ENCODE measurements at places on chromosomes 11 and 22.

GRCh38 chr11:94873916-94874540 is 99.3 kb downstream of the CWC15 start:
- H3K27ac ChIP-seq, result no peak overlapping the region
- no peak overlapping the region for H3K4me3 ChIP-seq
- H3K27me3 ChIP-seq, result no peaks in the 10 kb centered on the region
- peaks cover 28% of the 10 kb centered on the region for H3K4me1 ChIP-seq
- no peak for DNase-seq
- H3K36me3 ChIP-seq, result peaks cover 24% of the 10 kb centered on the region

GRCh38 chr11:95426823-95427462 is 195.9 kb upstream of the SESN3 start:
- no peaks in the 10 kb centered on the region for H3K27me3 ChIP-seq
- H3K36me3 ChIP-seq, result no peaks in the 10 kb centered on the region
- no peaks in the 10 kb centered on the region for H3K4me1 ChIP-seq
- H3K4me3 ChIP-seq, result no peak overlapping the region

- no peaks in the 10 kb centered on the region for H3K36me3 ChIP-seq
- no peaks in the 10 kb centered on the region for H3K4me1 ChIP-seq
- H3K27ac ChIP-seq, result no peak overlapping the region
- no peaks in the 10 kb centered on the region for H3K27me3 ChIP-seq
Observed at GRCh38 chr11:84089072-84090057, 803.2 kb upstream of the CCDC90B start.

DNA sequence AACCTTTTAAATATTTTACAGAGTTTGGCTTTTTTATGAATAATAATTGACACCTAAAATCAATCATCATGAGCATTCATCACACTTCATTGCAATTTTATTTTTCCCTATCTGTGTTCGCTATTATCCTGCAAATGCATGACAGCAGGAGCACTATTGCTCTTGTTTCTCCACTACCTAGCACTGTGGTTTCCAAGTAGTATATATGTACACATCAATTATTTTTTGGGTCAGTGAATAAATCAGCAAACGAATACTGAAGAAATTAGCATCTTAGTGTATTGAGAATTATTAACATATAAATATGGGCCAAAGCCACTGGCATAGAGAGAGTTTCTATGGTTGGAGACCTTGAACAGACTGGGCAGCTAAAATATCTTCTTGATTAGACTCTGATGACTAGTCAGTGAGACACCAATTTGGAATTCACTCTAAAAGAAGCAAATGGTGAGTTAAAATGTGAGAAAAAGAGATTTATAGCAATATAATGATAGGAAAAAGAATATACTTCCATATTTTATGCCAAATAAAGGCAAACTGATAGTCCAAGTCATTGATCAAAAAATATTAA is 731.1 kb upstream of the LUZP2 start:
- no peak for DNase-seq
- H3K27ac ChIP-seq, result no peak overlapping the region
- H3K4me3 ChIP-seq, result no peak overlapping the region
- no peaks in the 10 kb centered on the region for H3K4me1 ChIP-seq

GRCh38 chr11:123062158-123062891 is 389 bp upstream of the HSPA8 start:
- peak overlapping the region; percentile 100 for H3K27ac ChIP-seq
- H3K36me3 ChIP-seq, result peaks cover 38% of the 10 kb centered on the region
- peak overlapping the region; percentile 94 for H3K4me3 ChIP-seq
- H3K4me1 ChIP-seq, result peaks cover 64% of the 10 kb centered on the region
- peak; percentile 100 for DNase-seq
- H3K27me3 ChIP-seq, result no peaks in the 10 kb centered on the region

DNA sequence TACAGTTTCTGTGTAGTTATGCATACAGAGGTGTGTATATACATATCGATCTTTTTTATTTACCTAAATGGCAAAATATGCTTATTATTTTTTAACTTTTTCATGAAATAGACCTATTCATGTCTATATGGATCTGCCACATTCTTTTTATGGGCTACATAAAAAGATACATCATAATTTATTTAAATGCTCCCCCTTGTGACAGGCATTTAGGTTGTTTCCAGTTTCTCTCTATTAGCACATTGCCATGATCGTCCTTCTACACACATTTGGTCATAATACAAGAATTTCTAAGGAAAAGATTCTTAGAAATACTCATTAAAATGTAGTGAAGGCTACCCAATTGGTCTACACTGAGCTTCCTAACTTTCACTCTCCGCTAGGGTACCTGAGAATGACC is 1067.4 kb downstream of the OPCML start:
- H3K4me1 ChIP-seq, result no peaks in the 10 kb centered on the region
- no peaks in the 10 kb centered on the region for H3K36me3 ChIP-seq
- DNase-seq, result no peak
- no peaks in the 10 kb centered on the region for H3K27me3 ChIP-seq
- no peak overlapping the region for H3K4me3 ChIP-seq

DNA sequence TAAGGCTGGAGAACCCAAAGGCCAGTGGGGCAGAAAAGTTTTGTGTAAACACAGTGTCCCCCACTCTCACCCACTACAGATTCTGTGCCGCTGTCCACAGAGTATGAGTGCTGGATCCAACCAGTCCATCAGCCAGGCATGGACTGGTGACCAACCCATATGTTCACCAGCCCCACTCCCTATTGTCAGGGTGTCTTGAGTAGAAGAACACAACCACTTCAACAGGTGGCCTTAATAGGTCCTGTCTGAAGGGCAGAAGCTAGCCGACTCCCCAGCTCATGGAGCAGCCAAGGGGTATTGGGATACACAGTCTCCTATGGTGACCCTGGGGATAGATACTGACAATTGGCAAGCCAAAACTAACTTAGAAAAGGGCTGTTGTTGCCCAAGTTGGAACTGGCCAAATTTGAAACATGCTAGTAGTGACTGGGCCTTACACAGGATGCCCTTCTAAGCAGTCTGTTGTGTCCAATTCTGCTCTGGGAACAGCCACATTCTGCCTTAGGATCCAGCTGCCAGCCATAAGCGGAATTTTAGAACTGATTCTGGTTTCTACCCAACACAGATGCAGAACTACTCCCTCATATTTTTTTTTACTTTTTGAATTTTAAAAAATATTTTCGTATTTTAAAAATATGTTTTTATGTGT is 19.8 kb upstream of the PGM2L1 start:
- peak overlapping the region; percentile 40 for H3K27ac ChIP-seq
- no peak for DNase-seq

DNA sequence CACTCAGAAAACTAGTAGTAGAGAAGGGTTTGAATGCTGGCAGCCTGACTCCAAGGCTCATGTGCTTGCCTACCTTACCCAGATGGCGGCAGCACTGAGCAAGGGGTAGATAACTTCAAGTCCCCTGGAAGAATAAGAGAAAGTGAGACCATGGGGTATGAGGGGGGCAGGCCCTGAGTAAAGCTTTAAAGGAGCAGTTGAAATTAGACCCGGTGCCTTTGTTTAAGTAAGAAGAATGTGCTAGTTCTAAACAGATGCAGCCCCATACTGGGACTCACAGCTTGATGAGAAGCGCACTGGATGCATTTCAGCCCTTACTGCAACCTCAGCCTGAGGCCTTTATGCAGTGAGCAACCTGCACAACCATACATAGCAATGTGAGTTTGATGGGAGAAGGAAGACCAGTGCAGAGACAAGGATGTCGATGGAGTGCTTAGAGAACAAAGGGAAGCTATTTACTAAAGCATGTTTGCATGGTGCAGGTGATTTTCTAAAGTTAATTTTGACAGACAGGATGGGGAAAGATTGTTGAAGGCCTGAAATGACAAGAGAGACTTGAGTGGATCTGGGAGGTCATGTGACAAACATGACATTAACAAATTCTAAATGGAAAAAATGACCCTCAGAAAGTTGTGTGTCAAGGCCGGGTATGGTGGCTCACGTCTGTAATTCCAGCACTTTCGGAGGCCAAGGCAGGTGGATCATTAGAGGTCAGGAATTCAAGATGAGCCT is 27.1 kb upstream of the TMA7B start:
- no peak overlapping the region for H3K27ac ChIP-seq
- H3K4me1 ChIP-seq, result no peaks in the 10 kb centered on the region
- no peaks in the 10 kb centered on the region for H3K36me3 ChIP-seq
- H3K4me3 ChIP-seq, result no peak overlapping the region
- H3K27me3 ChIP-seq, result peaks cover 24% of the 10 kb centered on the region

DNA sequence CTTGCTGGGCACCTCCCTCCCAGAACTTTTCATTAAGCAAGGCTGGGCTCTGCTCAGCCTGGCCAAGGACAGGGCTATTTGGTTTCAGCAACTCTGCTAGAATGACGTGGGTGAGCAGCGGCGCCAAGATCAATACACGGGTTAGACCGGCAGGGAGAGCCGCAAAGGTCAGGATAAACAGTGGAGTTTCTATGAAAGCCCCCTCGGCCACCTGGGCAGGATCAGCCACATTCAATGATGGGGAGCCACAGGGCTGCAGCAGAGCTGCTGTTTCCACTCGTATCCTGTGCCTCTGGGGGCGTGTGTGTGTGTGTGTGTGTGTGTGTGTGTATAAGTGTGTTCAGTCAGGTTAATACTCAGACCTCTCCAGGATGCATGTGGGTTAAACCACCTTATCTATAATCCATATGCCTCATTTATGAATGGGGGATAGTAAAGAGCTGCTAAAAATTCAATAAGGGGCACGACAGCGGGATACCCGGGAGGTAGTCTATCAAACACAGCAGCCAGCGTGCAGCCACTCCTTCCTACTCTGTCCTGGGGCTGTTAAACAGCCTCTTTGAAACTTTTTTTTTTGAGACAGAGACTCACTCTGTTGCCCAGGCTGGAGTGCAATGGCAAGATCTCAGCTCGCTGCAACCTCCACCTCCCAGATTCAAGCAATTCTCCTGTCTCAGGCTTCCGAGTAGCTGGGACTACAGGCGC is 34.8 kb downstream of the MYH9 start:
- peak overlapping the region; percentile 100 for H3K27ac ChIP-seq
- peaks cover 100% of the 10 kb centered on the region for H3K4me1 ChIP-seq
- no peaks in the 10 kb centered on the region for H3K27me3 ChIP-seq
- peak; percentile 83 for DNase-seq

GRCh38 chr22:40585310-40585751 is 51.2 kb downstream of the MRTFA start:
- H3K4me1 ChIP-seq, result peaks cover 12% of the 10 kb centered on the region
- no peak for DNase-seq
- no peaks in the 10 kb centered on the region for H3K27me3 ChIP-seq
- peaks cover 18% of the 10 kb centered on the region for H3K36me3 ChIP-seq
- H3K4me3 ChIP-seq, result no peak overlapping the region

GRCh38 chr11:76903325-76903724 is 42.6 kb downstream of the ACER3 start:
- no peaks in the 10 kb centered on the region for H3K4me1 ChIP-seq
- no peak overlapping the region for H3K27ac ChIP-seq

- H3K36me3 ChIP-seq, result no peaks in the 10 kb centered on the region
- H3K4me1 ChIP-seq, result peaks cover 16% of the 10 kb centered on the region
- no peak overlapping the region for H3K4me3 ChIP-seq
Observed at GRCh38 chr11:133078591-133079404, 453.5 kb downstream of the OPCML start.

DNA sequence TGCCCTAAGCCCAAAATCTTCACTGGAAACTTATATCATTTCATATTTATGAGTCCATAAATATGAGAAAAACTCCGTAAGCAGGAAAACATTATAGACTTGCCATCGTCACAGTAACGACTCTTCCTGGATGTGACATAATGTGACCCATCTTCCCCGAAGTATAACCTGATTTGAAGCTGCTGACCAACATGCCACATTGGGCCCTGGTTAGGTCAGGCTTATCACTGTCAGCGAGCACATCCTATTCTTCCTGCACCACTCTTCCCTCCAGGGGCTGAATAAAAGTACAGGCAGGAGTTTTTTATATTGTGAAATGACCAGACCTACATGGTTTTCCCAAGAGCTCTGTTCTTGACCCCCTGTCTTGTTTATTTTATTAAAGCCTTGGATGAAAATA is 12.1 kb upstream of the BLID start:
- H3K27me3 ChIP-seq, result no peaks in the 10 kb centered on the region
- H3K4me1 ChIP-seq, result no peaks in the 10 kb centered on the region
- no peak for DNase-seq
- H3K27ac ChIP-seq, result no peak overlapping the region
- H3K4me3 ChIP-seq, result no peak overlapping the region

GRCh38 chr11:71200761-71201160 is 51.6 kb downstream of the SHANK2 start:
- H3K27ac ChIP-seq, result no peak overlapping the region
- no peaks in the 10 kb centered on the region for H3K36me3 ChIP-seq
- peaks cover 2% of the 10 kb centered on the region for H3K4me1 ChIP-seq
- H3K27me3 ChIP-seq, result no peaks in the 10 kb centered on the region
- no peak overlapping the region for H3K4me3 ChIP-seq
- no peak for DNase-seq

- peak; percentile 20 for DNase-seq
- H3K4me3 ChIP-seq, result no peak overlapping the region
- no peak overlapping the region for H3K27ac ChIP-seq
- H3K36me3 ChIP-seq, result peaks cover 51% of the 10 kb centered on the region
- H3K4me1 ChIP-seq, result peaks cover 13% of the 10 kb centered on the region
Observed at GRCh38 chr22:42794551-42795510, 62.2 kb downstream of the ARFGAP3 start.

DNA sequence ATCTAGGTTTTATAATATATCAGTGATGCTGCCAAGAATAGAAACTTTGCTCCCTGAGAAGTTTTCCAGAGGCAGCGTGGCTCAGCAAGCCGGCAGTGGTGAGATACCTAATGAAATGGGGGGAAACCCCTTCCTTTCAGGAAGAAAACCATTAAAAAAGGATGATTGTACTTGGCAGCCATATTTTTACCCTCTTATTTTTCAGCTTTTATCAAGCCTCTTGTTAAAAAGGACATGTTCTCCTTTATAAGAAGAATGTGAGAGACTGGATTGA is 9.0 kb upstream of the ME3 start:
- H3K27ac ChIP-seq, result peak overlapping the region; percentile 78
- H3K36me3 ChIP-seq, result no peaks in the 10 kb centered on the region
- H3K27me3 ChIP-seq, result no peaks in the 10 kb centered on the region
- no peak overlapping the region for H3K4me3 ChIP-seq
- H3K4me1 ChIP-seq, result peaks cover 28% of the 10 kb centered on the region

GRCh38 chr11:48031602-48032001 is 51.2 kb downstream of the PTPRJ start:
- peaks cover 53% of the 10 kb centered on the region for H3K4me1 ChIP-seq
- no peak overlapping the region for H3K4me3 ChIP-seq
- H3K36me3 ChIP-seq, result peaks cover 5% of the 10 kb centered on the region
- H3K27me3 ChIP-seq, result no peaks in the 10 kb centered on the region
- H3K27ac ChIP-seq, result no peak overlapping the region

DNA sequence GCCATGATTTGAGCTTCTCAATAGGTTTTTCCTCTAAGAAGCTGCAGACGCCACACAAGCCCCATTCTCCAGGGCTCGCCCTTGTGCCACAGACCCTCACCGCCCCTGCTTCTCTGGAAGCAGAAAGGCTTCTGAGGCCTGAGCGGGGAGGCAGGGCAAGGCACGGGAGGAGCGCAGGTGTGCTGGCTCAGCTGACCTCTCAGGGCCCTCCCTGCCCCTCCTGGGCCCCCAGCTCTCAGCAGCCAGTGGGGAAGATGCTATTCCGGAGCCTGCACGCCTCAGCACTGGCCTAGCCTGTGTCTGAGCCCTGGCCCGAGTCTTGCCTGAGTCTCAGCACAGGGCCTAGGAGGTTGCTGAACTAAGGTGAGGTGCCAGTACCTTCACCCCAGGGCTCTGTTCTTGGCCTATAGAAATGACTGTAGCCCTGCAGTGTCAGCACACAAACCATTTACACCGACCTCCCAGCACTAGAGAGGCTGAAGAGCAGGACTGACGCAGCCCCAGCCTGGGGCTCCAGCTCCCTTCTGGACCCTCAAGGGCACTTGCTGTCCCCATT is 47.1 kb upstream of the LMO1 start:
- H3K4me1 ChIP-seq, result peaks cover 5% of the 10 kb centered on the region
- no peak for DNase-seq
- no peak overlapping the region for H3K27ac ChIP-seq
- no peak overlapping the region for H3K4me3 ChIP-seq
- H3K27me3 ChIP-seq, result no peaks in the 10 kb centered on the region
- H3K36me3 ChIP-seq, result no peaks in the 10 kb centered on the region

Data from stomach (tissue), 19 donors.